ENCODE measurements at places on chromosomes 5 and 9.

DNA sequence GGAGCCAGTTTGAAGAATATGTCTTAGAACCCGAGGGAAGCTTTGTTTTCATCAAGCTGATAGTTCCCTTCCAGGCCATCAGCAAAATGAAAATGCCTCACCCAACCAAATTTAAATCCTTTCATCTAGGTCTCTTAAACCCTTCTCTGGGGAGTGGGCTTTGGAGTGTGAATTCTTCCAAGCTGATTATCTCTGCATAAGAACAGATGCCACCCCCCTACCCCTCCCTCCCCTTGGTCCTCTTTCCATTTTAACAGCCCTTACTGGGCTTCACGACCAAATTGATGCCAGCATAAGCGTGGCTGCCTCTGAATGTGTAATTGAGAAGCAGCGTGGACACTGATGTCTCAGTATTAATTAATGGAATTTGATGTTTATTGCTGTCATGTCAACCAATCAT is 509.7 kb upstream of the CLINT1 start:
- no peak for DNase-seq

- DNase-seq, result peak; percentile 59
These were observed 1046.2 kb upstream of the DMAC1 start for GRCh38 chr9:8845808-8846207.

GRCh38 chr9:84921175-84921574 is 251.6 kb downstream of the NTRK2 start:
- no peak for DNase-seq

DNA sequence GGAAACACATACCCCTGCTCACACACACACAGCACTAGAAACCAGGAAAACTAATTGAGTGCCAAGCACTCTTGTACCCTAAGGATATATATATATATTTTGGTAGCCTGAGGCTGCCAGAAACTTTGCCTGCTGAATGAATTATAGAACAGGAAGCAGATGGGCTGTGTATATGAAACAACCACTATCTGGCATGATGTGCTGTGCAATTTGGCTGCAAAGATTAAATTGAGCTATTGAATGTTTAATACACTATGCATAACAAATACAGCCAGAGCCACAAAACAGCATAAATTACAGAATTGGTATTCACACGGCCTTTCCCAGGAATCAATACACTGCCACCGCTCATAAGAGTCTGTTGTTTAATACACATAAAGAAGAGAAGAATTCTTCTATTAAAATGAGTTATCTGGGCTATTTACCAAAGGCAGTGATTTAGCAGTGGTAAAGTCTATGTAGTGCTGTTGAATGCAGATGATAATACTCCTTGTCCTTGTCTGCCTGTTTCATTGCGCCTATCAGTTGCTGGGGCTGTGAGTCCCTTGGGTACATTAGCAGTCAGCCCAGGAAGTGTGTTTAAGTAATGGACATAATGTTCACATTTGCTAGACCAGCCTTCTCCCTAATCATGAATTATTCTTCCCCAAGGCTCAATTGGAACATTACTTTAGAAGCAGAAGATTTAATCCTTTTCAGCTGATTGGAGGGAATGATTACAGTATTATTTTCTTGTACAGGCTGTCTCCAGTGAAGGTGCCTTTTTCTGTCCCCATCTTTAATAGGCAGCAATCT is 294.3 kb downstream of the TLE1 start:
- no peak for DNase-seq

GRCh38 chr9:133855802-133856521 is 117.8 kb upstream of the SARDH start:
- DNase-seq, result no peak

DNA sequence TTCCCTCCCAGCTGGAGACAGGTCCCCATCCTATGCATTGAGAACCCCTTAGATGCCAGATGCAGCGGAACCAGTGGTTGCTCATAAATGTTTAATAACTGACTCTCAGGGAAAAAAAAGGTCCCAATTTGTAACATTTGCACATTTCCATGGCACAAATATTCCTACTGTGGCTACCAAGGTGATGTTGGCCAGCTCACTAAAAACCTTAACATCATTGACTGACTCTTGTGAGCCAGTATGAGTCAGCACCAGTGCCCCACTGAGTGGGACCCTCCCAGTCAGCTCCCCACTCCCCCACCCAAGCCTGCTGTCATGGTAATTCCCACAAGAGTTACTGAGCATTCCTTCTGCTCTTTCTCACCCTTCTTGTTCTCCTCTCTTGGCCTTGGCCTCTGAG is 26.9 kb upstream of the FGD3 start:
- DNase-seq, result no peak

- no peak for DNase-seq
These were observed 456.4 kb downstream of the GADD45G start for GRCh38 chr9:90061187-90061586.

DNA sequence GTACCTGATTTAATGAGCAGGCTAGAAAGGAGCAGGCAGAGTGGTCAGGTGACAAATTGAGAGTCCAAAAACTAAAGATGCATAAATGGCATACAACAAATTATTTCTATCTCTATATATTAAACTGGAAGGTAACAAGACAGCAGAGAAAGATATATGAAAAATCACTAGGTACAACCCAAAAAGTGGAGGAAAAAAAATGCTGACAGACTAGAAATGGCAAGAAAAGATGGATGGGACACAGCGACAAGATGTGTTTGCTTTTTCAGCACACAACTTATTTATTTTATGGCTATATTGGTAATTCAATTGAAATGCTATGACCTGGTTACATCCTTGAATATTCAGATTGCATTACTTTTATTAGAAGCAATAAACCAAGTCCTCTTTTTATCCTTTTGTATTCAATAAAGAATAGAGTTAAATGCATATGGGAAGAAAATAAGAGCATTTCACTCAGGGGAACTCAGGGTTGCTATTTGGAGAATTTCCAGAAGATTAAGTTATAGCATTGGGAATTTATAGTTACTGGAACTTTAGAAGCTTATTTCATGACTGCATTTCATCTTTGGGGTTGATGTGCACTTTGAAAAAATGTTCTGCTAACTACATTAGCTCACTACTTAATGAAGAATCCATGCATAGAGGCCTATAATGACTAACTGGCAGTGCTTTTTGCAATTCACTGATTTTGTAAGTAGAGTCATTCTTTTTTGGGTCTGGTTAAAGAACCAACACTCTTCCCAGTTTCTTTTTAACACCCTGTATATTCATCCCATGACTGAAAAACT is 566.6 kb upstream of the TUSC1 start:
- no peak for DNase-seq

DNA sequence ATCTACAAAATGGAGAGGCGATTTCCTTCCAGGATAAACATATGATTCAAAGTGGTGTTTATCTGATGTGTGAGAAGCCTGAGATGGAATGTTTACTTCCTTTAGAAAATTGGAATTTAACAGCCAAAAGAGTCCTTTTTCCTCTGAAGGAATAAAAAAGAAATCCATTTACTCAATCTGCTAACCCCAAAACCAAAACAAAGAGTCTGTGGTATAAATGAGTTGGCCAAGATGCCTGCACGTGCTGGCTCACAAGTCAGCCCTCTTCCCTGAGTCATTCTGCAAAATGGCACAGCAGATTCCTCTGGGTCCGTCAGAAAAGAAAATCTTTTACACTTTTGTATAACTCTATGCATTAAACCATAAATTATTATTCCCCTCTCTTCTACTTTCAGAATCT is 60.8 kb downstream of the EBF1 start:
- no peak for DNase-seq

GRCh38 chr5:10460252-10460906 is 18.7 kb downstream of the ROPN1L start:
- no peak for DNase-seq

- DNase-seq, result no peak
These were observed 109.8 kb downstream of the NSG2 start for GRCh38 chr5:174155281-174155680.

DNA sequence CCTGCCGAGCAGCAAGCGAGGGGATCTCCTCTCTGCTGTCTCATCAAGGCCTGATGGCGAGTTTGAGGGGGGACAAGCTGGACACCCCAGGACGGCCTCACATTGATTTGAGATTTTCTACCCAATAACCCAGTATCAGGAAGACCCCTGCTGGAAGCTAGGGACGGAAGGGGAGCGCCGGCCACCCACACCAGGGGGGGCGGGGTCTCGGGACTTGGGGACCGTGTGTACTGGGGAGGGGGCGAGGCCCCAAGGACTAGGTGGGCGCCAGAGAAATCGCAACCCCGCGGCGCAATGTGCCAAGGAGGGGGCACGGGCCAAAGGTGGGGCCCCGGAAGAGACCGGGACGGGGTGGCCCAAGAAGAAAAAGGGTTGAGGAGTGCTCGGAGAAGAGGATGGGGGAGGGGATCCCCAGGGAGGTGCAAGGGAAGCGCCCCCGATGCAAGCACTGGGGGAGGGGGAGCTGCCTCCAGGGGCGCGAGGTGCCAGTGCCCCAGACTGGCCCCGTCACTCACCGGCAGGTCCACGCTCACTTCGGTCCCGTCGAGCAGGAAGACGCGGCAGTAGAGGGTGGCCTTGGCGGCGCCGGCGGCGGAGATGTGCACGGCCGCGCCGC is 1.1 kb downstream of the EPB41L4B start:
- no peak for DNase-seq

- no peak for DNase-seq
These were observed 28.0 kb upstream of the LRRC14B start for GRCh38 chr5:163338-163620.

DNA sequence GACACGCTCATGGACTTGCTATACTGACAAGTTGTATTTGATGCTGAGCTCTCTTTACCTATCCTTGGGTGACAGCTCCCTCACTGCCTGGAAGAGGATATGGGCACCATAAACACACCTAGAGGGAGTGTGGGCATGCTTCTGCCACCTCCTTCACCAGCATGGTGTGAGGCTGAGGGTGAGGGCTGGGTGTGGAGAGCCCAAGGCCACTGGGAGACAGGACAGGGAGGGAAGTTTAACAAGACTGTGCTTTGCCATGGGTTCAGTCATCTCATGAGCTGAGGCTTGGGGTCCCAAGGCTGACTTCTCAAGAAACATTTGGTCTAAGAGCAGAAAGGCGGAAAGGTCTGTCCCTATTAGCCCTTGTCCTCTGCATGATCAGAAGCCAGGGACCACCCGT is 93.6 kb upstream of the ANKRD55 start:
- no peak for DNase-seq

GRCh38 chr5:43041110-43041668 is 1.1 kb upstream of the ANXA2R start:
- peak; percentile 61 for DNase-seq

DNA sequence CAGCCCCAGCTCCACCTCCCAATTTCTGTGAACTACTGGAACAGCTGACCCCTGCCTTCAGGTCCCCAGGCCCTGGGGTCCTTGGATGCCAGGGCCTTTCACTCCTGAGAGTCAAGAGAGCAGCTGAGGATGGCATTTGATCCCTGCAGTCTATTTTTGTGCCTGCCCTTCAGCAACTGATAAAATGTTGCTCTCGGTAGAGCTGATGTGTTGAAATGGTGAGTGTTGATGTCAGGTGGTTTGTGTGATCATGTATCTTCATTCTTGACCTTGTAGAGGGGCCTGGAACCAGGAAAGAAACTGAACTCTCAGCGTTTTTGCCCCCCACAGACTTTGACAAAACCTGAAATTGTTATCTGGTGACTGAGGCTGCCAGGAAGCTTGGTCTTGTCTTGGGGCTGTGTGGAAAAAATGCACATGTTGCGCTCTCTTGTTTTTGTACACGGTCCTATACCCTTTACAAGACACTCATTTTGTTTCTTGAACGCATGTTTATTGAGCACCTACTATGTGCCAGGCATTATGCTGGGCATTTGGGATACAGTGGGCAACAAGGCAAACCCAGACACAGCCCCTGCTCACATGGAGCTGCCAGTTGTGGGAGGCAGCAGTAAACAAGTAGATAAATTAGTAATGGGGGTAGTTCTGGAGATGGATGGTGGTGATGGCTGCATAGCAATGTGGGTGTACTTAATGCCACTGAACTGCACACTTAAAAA is 78.3 kb downstream of the PPARGC1B start:
- DNase-seq, result no peak

DNA sequence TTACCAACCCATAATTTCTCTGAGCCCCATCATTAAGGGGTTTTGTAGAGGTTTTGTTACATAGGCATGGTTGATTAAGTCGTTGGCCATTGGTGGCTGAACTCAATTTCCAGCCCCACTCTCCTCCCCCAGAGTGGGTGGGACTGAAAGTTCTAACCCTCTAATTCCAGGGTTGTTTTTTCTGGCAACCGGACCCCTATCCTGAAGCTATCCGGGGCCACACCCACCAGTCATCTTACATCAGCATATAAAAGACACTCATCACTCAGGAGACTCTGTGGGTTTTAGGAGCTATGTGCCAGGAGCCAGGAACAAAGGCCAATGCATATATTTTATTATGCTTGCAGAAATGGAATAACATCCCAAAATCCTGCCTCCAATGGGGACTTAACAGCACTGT is 186.0 kb downstream of the NXNL2 start:
- DNase-seq, result no peak

- no peak for DNase-seq
These were observed 38.6 kb upstream of the PITX1 start for GRCh38 chr5:135072387-135073281.

DNA sequence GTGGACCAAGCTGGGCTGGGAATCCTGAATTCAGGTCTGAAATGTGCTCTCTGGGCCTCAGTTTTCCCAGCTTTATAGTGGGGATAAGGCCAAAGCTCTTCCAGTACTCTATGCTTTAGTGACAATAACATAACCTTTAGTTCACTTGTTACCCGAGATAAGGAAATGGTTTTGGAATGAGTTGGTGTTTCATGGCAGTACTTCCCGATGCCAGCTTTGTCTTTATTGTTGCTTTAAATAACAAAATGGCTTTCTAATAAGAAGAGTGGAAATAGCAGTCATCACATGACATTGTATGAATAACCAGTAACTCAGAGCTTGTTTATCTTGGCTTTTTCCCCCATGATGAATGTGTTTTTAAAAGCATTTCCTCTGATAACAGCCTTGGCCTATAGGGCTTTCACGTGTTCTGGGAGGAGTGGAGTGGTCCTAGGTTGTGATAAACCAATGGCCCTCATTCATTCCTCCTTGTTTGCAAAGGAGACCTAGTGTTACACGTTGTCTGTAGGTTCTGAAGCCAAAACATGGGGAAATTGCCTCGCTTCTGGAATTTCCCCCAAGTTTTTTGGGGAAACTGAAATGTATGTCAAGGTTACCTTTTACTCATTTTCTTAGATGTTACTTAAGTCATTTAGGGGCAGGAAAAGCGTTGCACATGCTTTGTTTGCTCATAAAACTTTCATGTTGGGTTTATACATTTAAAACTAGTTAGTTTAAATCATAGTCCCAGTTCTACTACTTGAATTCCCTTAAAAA is 53.7 kb downstream of the ZNF618 start:
- no peak for DNase-seq

GRCh38 chr9:92294297-92294676 is 790 bp upstream of the IARS1 start:
- DNase-seq, result peak; percentile 19
